Neural progenitor cell (in vitro differentiated cells): ENCODE measurements at places on chromosomes 16 and 17. TPM values are rescaled to one million over a fixed set of nuclear protein-coding genes. Genes with fewer than 3 reads are reported as not detected.

DNA sequence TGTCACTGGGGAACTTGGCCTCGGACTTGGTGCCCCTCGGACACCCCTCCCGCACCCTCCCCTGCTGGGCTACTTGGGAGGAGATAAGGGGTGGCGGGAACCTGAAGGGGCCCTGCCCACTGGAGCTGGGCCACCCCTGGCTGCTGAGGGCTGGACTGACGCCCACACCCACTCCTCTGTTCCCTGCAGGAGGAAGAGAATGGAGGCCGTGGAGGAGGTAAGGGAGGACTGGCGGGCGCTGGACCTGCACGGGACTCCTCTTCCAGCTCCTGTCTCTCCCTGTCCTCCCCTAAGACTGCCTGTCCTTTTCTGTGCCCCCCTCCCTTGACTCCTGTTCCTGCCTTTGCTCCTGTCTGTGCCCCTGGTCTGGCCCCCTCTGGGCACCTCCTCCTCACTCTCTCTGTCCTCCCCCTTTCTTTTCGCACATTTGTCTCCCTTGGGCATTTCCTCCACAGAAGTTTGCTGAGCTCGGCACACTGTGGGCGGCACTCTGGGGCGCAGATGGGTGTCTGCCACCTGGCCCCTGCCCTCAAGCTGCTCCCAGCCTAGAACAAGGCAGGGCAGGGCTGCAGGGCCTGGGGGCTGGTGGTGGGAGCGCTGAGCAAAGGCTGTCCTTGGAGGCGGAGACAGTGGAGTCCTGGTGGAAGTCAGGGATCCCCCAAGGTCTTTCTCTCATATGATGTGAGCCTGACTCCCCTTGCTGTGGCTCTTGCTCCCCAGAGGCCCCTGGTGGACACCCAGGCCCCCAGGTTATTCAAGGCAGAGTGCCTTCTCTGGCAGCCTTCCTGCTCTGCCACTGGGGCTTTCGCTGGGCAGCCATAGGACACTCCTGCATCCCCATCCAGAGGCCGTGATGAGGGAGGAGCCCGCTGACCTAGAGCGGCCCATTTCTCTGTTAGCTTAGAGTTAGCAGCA, 32.7 kb downstream of the ARHGAP23 start:
- no peaks in the 10 kb centered on the region for H3K36me3 ChIP-seq

GRCh38 chr16:55294931-55295342, 29.1 kb upstream of the IRX6 start:
- H3K27me3 ChIP-seq = no peaks in the 10 kb centered on the region
- no peak overlapping the region for H3K4me3 ChIP-seq
- DNase-seq = peak; percentile 22
- H3K36me3 ChIP-seq = no peaks in the 10 kb centered on the region
- H3K4me1 ChIP-seq = peaks cover 24% of the 10 kb centered on the region
- H3K27ac ChIP-seq = no peak overlapping the region

DNA sequence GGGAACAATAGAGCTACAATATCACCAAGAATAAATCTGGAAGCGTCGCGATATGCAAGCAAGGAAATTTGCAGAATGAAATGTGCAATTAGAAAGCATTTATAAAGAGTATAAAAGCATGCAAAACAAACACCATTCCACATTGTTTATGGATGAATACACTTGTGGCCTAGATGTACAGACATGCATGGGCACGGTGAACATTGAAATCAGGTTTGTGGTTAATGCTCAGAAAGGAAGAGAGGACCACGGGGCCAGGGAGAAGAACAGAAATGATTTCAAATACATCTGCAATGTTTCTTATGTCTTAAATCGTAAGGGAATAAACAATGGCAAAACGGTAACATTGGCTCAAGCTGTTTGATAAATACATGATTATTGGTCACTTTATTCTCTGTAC, 235.9 kb downstream of the FOXL1 start:
- H3K36me3 ChIP-seq = no peaks in the 10 kb centered on the region
- H3K27me3 ChIP-seq = no peaks in the 10 kb centered on the region
- H3K27ac ChIP-seq = no peak overlapping the region
- no peak for DNase-seq
- H3K4me3 ChIP-seq = no peak overlapping the region
- peaks cover 5% of the 10 kb centered on the region for H3K4me1 ChIP-seq

The ARHGAP23 gene
- 6.1 and 14.2 TPM in 2 replicates for total RNA-seq

The RND2 gene
- 35.0 and 46.0 TPM in 2 replicates for total RNA-seq
